ENCODE measurements at places on chromosomes 1 and 21. TPM values are rescaled to one million over a fixed set of nuclear protein-coding genes. Genes with fewer than 3 reads are reported as not detected.

GRCh38 chr1:34929497-34929852, at the start of gene DLGAP3:
DLGAP3 (minus strand) TSS chr1:34929650; CDS start chr1:34905383, 24,267 bp downstream.
- no peak for DNase-seq
- H3K27me3 ChIP-seq: peaks cover 71% of the 10 kb centered on the region
- peak within 1 kb of the TSS; percentile 69 for H3K4me3 ChIP-seq
- no peaks in the 10 kb centered on the region for H3K36me3 ChIP-seq
- H3K4me1 ChIP-seq: peaks cover 5% of the 10 kb centered on the region

- no peak for DNase-seq
- H3K27ac ChIP-seq: no peak overlapping the region
- H3K36me3 ChIP-seq: no peaks in the 10 kb centered on the region
- H3K4me3 ChIP-seq: no peak overlapping the region
- no peaks in the 10 kb centered on the region for H3K27me3 ChIP-seq
These were observed 714.1 kb upstream of the CHRM3 start for GRCh38 chr1:238672262-238672661.

- DNase-seq: no peak
- peaks cover 2% of the 10 kb centered on the region for H3K36me3 ChIP-seq
- no peak overlapping the region for H3K27ac ChIP-seq
- peaks cover 7% of the 10 kb centered on the region for H3K4me1 ChIP-seq
These were observed 61.6 kb upstream of the PRDX6 start for GRCh38 chr1:173415490-173415889.

- DNase-seq: no peak
- H3K36me3 ChIP-seq: no peaks in the 10 kb centered on the region
- H3K27me3 ChIP-seq: no peaks in the 10 kb centered on the region
- H3K4me1 ChIP-seq: no peaks in the 10 kb centered on the region
- H3K4me3 ChIP-seq: no peak overlapping the region
- no peak overlapping the region for H3K27ac ChIP-seq
These were observed 127.4 kb upstream of the DEPDC1 start for GRCh38 chr1:68624233-68624632.

- H3K27ac ChIP-seq: peak overlapping the region; percentile 79
- H3K4me3 ChIP-seq: no peak overlapping the region
- H3K36me3 ChIP-seq: peaks cover 75% of the 10 kb centered on the region
- peak; percentile 55 for DNase-seq
- H3K27me3 ChIP-seq: no peaks in the 10 kb centered on the region
- peaks cover 74% of the 10 kb centered on the region for H3K4me1 ChIP-seq
These were observed 54.7 kb downstream of the MRPS6 start for GRCh38 chr21:34128124-34128523.

DNA sequence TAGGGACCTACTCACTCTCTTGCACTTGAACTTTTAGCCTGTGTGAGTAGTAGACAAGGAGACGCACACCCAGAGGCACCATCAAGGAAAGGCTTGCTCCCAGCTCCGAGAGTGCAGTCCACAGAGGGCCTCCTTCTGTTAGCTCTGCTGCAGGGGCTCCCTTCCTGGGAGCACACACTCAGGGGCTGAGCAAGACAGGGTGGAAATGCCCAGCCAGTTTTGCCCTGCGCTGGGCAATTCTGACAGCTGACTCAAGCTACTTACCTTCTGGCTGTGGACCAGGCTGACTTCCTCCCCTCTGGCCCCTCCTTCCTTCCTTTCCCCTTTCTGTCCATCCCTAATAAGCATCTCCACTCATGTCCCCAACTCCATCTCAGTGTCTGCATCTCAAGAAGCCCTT, 449.1 kb downstream of the PTPRU start:
- H3K36me3 ChIP-seq: no peaks in the 10 kb centered on the region
- H3K27ac ChIP-seq: no peak overlapping the region
- no peak for DNase-seq
- H3K4me3 ChIP-seq: no peak overlapping the region
- peaks cover 34% of the 10 kb centered on the region for H3K4me1 ChIP-seq

DNA sequence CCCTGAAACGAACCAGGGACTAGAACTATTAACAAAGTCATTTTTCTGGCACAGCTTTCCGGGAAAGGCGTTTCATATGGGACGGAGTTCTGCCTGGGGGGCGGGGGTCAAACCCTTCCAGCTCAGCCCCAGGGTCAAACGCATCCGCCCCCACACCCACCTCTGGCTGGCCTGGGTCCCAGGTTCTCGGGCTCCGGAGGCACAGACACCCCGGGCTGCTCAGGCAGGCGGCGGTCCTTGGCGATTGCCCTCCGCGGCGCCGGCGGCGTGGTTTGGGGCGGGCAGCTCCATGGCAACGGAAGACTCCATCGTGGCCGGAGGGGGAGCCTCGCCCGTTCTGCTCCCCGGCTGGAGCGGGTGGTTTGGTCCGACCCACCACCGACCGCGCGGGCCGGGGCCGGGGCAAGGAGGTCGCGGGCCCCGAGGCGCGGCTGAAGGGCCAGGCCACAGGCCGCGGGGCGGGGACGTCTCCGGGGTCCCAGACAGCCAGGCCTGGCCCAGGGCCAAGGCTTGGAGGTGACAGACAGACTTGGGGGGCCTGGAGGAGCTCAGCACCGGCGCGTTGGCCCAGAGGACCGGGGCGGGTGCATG, at the start of gene CFAP74:
CFAP74 (minus strand) TSS at position 246 of the 591 bp plus-strand sequence. CDS start 12,830 bp downstream, outside the sequence.
- peaks cover 40% of the 10 kb centered on the region for H3K27me3 ChIP-seq
- H3K4me1 ChIP-seq: no peaks in the 10 kb centered on the region
- H3K36me3 ChIP-seq: no peaks in the 10 kb centered on the region
- peak; percentile 64 for DNase-seq
- no peak within 1 kb of the TSS for H3K4me3 ChIP-seq

- no peak overlapping the region for H3K27ac ChIP-seq
- H3K36me3 ChIP-seq: peaks cover 15% of the 10 kb centered on the region
- peaks cover 73% of the 10 kb centered on the region for H3K27me3 ChIP-seq
- peaks cover 68% of the 10 kb centered on the region for H3K4me1 ChIP-seq
- DNase-seq: no peak
These were observed 5.9 kb downstream of the MAN1C1 start for GRCh38 chr1:25622531-25622930.

- H3K36me3 ChIP-seq: no peaks in the 10 kb centered on the region
- H3K27ac ChIP-seq: no peak overlapping the region
- H3K4me3 ChIP-seq: no peak overlapping the region
- DNase-seq: peak; percentile 31
- no peaks in the 10 kb centered on the region for H3K4me1 ChIP-seq
These were observed 7.6 kb upstream of the IFNAR1 start for GRCh38 chr21:33317145-33317544.

DNA sequence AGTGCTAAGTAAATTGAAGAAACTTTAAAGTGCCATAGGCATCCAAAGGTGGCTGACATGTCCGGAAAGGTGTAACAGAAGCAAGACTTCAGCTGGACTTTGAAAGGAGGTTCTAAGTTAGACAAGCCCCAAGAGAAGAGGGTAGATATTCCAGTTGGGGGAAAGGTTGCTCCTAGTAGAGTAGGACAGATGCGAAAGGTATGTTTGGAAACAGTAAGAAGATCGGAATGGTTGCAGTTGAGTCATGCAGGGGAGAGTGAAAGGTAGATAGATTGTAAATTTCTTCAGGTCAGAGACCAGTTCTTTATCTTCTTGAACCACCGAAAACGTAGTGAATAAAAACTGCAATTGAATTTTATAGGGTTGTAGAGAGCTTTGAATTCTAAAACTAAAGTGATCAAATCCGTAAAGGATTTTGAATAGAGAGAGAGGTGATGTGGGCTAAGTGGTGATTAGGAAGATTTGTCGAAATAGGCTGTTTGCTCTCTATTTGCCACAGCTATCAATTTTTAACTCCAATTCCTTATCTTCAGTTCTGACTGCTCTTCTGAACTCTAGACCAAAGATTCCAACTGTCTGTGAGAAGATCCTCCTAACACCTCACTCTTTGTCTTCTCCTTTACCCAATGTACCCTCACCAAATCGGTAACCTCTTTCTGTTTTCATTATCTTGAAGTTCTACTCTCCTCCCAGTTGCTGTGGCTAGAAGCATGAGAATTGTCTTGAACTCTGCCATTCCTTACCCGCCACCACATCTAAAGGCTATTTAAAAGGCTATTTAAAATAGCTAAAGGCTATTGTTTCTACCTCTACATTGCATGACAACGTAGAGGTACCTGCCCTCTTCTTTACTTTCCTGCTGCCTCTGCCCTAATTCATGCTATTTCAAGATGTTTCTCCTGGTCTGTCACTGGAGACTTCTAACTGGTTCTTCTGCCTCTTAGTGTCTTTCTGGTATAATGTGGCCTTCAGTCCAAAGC, 16.7 kb downstream of the MACF1 start:
- H3K36me3 ChIP-seq: peaks cover 34% of the 10 kb centered on the region
- DNase-seq: no peak
- peak overlapping the region; percentile 2 for H3K27ac ChIP-seq

DNA sequence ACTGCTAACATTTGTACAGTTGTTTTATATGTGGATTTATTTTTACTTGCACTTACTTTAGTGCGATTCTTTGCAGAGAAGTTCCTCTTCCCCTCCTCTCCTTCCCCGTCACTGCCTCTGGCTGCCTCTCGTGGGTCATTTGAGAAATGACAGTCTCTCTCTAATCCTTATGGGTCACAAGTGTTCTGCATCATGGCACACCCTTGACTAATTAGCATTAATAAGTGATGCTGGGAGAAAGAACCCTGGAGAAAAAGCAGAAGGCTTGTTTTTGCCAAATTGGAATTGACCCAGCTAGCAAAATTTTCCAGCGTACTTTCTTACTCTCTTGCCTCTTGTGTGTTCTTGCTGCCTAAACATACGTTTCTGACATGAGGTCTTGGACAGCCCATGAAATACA, 301.2 kb downstream of the DUSP10 start:
- H3K27ac ChIP-seq: peak overlapping the region; percentile 52
- H3K4me3 ChIP-seq: no peak overlapping the region
- no peak for DNase-seq
- H3K36me3 ChIP-seq: no peaks in the 10 kb centered on the region
- peaks cover 7% of the 10 kb centered on the region for H3K27me3 ChIP-seq

- H3K27me3 ChIP-seq: peaks cover 3% of the 10 kb centered on the region
- no peak for DNase-seq
- no peak overlapping the region for H3K4me3 ChIP-seq
- H3K27ac ChIP-seq: no peak overlapping the region
- H3K4me1 ChIP-seq: no peaks in the 10 kb centered on the region
These were observed 94.1 kb upstream of the VANGL1 start for GRCh38 chr1:115547696-115548095.

DNA sequence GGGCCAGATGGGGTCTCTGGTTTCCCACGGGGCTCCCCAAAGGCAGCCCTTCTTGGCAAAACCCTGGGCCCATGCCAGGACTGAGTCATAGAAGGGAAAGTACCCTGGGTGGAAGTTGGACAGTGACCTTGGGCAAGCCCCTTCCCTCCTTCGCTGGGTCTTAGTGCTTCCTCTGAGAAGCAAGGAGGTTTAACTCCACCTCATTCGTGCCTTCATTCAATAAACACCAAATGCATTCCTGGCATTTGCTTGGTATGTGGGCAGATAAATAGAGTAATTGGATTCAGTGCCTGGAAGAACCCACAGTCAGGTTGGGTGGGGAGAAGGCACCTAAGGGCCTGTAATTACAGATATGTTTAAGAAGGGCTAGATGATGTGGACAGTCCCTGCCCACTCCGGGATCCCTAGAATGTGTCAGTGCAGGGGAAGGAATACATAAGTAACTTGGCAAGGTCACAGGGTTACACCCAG, 36.3 kb upstream of the CITED4 start:
- peaks cover 2% of the 10 kb centered on the region for H3K36me3 ChIP-seq
- no peak overlapping the region for H3K4me3 ChIP-seq
- no peak for DNase-seq
- no peak overlapping the region for H3K27ac ChIP-seq
- H3K4me1 ChIP-seq: peaks cover 3% of the 10 kb centered on the region
- no peaks in the 10 kb centered on the region for H3K27me3 ChIP-seq

DNA sequence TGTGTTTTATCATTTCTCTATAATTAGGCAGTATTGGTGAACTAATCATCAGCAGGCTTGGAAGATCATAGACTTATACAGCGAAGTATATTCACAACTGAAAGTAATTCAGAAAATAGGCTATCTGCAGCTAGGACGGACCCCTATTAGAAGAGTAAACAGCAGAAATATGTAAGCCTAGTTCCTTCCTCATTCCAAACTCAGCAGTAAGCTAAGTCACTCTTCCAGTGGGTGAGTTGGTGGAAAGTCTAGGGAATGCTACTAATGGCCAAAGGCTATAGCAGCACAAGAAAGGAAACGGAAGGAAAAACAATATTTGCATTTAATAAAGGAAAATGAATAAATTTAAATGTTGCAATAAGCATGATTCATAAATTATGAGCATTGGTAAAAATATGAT, 918.1 kb upstream of the TMPRSS15 start:
- H3K4me3 ChIP-seq: no peak overlapping the region
- no peaks in the 10 kb centered on the region for H3K27me3 ChIP-seq
- H3K36me3 ChIP-seq: no peaks in the 10 kb centered on the region
- H3K4me1 ChIP-seq: no peaks in the 10 kb centered on the region
- no peak for DNase-seq

DNA sequence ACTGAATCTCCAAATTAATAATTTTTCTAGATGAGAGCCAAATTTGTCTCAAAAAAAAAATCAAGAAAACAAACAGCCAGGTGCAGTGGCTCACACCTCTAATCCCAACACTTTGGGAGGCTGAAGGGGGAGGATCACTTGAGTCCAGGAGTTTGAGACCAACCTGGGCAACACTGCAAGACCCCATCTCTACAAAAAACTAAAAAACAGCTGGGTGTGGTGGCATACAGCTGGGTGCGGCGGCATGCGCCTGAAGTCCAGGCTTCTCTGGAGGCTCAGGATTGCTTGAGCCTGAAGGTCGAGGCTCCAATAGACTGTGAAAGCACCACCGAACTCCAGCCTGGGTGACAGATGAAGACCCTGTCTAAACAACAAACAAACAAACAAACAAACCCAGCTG, 14.0 kb downstream of the ACBD3 start:
- H3K27ac ChIP-seq: no peak overlapping the region
- H3K27me3 ChIP-seq: no peaks in the 10 kb centered on the region
- H3K4me3 ChIP-seq: no peak overlapping the region
- peaks cover 6% of the 10 kb centered on the region for H3K4me1 ChIP-seq
- no peak for DNase-seq

DNA sequence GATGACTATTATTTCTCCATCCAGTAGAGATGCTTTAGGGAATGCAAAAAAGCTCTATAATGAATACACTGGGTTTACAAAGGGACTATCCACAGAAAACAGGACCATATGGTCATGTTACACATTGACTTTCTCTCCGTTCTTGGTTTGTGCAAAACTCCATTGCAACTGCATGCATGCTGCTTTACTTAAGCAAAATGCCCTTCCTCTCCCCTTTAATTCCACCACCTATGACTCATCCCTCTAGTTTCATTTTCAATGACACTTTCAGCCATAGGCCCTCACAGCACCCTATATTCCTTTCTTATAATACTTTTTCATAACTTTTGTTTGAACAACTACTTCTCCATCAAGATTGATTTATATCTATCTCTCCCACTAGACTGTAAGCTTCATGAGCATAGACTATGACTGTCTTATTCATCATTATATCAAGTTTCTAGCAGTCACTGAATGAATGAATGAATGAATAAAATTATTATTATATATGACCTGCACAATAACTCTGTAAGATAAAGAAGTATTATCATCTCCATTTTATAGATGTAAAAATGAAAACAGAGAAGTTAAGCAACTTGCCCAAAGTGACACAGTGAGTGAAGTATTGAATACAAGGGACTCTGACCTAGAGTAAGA, 248.9 kb downstream of the PLPP3 start:
- no peak overlapping the region for H3K4me3 ChIP-seq
- H3K36me3 ChIP-seq: no peaks in the 10 kb centered on the region
- no peak for DNase-seq
- peaks cover 5% of the 10 kb centered on the region for H3K4me1 ChIP-seq
- H3K27me3 ChIP-seq: no peaks in the 10 kb centered on the region

GRCh38 chr1:48560116-48560515, 88.1 kb upstream of the SPATA6 start:
- no peaks in the 10 kb centered on the region for H3K4me1 ChIP-seq
- no peak overlapping the region for H3K4me3 ChIP-seq
- no peaks in the 10 kb centered on the region for H3K36me3 ChIP-seq
- no peak for DNase-seq
- H3K27me3 ChIP-seq: peaks cover 6% of the 10 kb centered on the region

Gene LDLRAD1
- not detected for total RNA-seq

Gene SLC44A5
- not detected for total RNA-seq

Gene S100A10
- 107 TPM for total RNA-seq

Gene FAM72C
- 16.9 TPM for total RNA-seq
